ENCODE measurements at places on chromosomes 2 and 18. TPM values are rescaled to one million over a fixed set of nuclear protein-coding genes. Genes with fewer than 3 reads are reported as not detected.
A peak's percentile ranks its signal among the peaks of the same experiment; 100 is the strongest.

- peaks cover 20% of the 10 kb centered on the region for H3K27me3 ChIP-seq
- H3K4me1 ChIP-seq: peaks cover 3% of the 10 kb centered on the region
- no peak overlapping the region for H3K27ac ChIP-seq
Measured at GRCh38 chr18:31398191-31398590, 21.6 kb downstream of the DSG4 start.

DNA sequence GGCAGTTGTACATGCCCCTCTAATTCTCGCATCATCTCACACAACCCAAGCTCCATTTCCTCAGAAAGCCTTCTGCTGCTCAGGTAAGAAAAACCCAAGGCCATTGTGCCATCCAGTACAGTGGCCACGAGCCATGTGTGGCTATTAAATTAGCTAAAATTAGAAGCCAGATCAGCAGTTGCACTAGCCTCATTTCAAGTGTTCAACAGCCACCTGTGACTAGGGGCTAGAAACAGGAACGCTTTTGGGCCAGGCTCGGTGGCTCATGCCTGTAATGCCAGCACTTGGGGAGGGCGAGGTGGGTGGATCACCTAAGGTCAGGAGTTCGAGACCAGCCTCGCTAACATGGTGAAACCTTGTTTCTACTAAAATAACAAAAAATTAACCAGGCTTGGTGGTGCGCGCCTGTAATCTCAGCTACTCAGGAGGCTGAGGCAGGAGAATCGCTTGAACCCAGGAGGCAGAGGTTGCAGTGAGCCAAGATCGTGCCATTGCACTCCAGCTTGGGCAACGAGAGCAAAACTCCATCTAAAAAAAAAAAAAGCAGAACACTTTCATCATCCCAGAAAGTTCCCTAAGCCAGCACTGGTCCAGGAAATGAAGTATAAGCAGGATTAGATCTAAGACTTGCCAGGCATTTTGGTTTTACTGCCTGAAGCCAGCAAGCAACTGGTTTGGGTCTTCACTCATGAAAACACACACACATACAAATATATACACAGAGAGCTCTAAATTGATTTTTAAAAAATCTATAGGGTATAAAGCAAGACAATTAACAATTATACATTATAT lies 35.7 kb downstream of the ATP8B1 start:
- H3K4me3 ChIP-seq: no peak overlapping the region
- DNase-seq: no peak
- H3K27me3 ChIP-seq: no peaks in the 10 kb centered on the region

Gene CIDEA
- total RNA-seq: not detected

- H3K4me3 ChIP-seq: no peak overlapping the region
- DNase-seq: no peak
- H3K36me3 ChIP-seq: no peaks in the 10 kb centered on the region
- peaks cover 62% of the 10 kb centered on the region for H3K27me3 ChIP-seq
Measured at GRCh38 chr2:98123286-98123685, 36.3 kb downstream of the VWA3B start.

Gene IL1B
- total RNA-seq: not detected

- no peaks in the 10 kb centered on the region for H3K4me1 ChIP-seq
- H3K27ac ChIP-seq: no peak overlapping the region
- H3K27me3 ChIP-seq: peaks cover 22% of the 10 kb centered on the region
- H3K36me3 ChIP-seq: no peaks in the 10 kb centered on the region
Measured at GRCh38 chr2:184049566-184049965, 548.8 kb upstream of the ZNF804A start.

Gene GRHL1
- 0.31 TPM for total RNA-seq

- H3K36me3 ChIP-seq: no peaks in the 10 kb centered on the region
- H3K27ac ChIP-seq: no peak overlapping the region
- DNase-seq: no peak
Measured at GRCh38 chr2:167424221-167424620, 535.9 kb downstream of the XIRP2 start.

GRCh38 chr2:18396329-18397010 lies 164.0 kb downstream of the RDH14 start:
- DNase-seq: no peak
- no peak overlapping the region for H3K27ac ChIP-seq
- peaks cover 2% of the 10 kb centered on the region for H3K36me3 ChIP-seq
- H3K4me3 ChIP-seq: no peak overlapping the region
- no peaks in the 10 kb centered on the region for H3K27me3 ChIP-seq
- H3K4me1 ChIP-seq: no peaks in the 10 kb centered on the region

GRCh38 chr2:3517948-3518495 lies 1.3 kb downstream of the ADI1 start:
- no peaks in the 10 kb centered on the region for H3K27me3 ChIP-seq
- peak overlapping the region; percentile 90 for H3K27ac ChIP-seq
- peak overlapping the region; percentile 87 for H3K4me3 ChIP-seq
- H3K4me1 ChIP-seq: peaks cover 38% of the 10 kb centered on the region
- DNase-seq: no peak
- peaks cover 12% of the 10 kb centered on the region for H3K36me3 ChIP-seq

GRCh38 chr2:65649811-65650589 lies 217.6 kb upstream of the SPRED2 start:
- no peaks in the 10 kb centered on the region for H3K36me3 ChIP-seq
- no peak for DNase-seq
- peaks cover 3% of the 10 kb centered on the region for H3K27me3 ChIP-seq
- no peak overlapping the region for H3K27ac ChIP-seq

DNA sequence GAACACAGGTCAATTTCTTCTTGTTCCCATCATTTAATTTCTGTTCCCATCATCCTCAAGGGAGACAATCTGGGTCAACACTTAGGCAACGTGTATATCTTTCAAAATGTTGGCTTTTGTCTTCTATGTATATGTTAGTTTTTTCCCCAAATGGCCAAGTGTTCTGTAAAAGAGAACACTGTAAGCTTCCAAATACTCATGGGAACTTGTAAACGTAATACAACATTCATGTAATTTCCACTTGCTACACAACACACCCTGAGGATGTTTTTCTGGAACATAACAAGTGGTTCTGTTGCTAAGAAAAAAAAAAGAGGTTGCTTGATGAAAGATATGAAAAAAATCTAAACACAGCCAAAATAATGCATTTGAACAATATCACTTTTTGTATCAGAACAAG lies 149.1 kb downstream of the ATAD2B start:
- DNase-seq: no peak
- H3K27me3 ChIP-seq: no peaks in the 10 kb centered on the region
- H3K27ac ChIP-seq: no peak overlapping the region
- no peak overlapping the region for H3K4me3 ChIP-seq
- no peaks in the 10 kb centered on the region for H3K4me1 ChIP-seq
- peaks cover 10% of the 10 kb centered on the region for H3K36me3 ChIP-seq

Gene RTP5
- total RNA-seq: not detected

DNA sequence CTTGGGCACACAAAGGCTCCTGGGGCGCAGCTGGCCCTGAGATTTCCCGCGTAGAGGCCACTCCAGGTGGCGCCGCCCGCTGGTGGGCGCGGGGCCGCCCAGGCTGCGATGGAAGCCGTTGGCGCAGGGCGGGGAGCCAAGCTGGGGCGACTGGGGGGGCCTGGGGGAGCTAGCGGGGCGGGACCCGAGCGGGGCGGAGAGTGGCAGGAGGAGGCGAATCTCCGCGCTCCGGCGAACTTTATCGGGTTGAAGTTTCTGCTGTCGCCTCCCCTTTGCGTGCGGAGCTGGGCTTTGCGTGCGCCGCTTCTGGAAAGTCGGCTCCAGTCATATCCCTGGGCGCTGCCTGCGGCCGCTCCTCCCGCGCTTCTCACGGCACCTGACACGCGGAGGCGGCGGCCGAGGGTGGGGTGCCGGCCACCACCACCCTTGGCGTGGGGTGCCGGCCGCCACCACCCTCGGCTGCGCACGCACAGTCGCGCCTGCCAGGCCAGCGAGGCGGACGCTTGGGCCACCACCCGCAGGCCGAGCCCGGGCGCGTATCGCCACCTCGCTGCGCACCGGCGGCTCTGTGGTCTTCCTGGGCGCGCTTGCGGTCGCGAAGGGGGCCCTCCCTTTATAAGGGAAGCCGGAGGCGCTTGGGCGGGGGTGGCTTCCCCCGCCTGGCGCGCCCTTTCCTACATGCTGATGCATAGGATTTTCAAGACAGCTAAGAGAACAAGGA lies 919 bp upstream of the CYP1B1 start:
- peaks cover 34% of the 10 kb centered on the region for H3K4me1 ChIP-seq
- H3K27me3 ChIP-seq: no peaks in the 10 kb centered on the region
- peaks cover 13% of the 10 kb centered on the region for H3K36me3 ChIP-seq
- DNase-seq: peak; percentile 95
- H3K27ac ChIP-seq: peak overlapping the region; percentile 97

DNA sequence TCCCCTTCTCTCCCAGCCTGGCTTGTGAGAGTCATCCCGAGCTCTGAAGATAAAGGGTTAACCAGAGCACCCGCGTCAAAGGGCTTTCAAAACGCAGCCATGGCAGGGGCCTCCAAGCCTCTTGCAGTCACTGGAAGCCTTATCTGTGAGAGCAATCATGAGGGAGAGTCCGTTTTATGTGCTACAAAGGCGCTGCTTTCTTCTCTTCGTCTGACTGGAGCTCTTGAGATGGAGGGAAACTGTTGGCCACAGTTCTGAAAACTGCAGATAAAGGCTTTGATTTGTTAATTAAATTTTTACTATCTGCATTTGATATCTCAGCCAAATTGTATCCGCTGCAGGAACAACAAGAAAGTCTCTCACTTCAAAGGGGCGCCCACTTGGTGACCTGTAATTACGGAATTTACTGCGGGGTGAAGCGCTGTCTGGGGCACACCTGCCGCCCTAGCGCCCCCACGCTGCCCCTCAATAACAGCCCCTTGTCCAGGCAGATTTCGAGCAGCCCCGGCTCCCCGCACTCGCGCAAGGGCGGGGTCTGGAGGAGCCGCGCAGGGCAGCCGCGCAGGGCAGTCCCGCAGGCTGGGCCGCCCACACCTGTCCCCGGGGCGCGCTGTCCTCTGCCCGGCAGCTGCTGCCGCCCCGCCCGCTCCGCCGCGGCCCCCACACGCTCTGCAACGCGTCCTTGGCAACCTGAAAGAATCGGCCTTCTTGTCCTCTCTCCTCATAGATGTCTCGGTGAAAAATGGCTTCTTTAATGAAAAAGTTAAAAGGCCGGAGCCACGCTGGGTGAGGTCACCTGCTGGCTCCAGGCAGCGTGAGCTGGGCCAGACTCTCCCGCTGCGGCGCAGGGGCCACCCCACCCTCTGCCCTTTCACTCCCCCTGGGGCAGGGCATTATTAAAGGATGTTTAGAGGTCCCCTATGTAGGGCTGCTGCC lies 217.9 kb downstream of the VAPA start:
- no peak for DNase-seq
- H3K36me3 ChIP-seq: no peaks in the 10 kb centered on the region
- peaks cover 32% of the 10 kb centered on the region for H3K4me1 ChIP-seq
- peak overlapping the region; percentile 63 for H3K4me3 ChIP-seq
- H3K27ac ChIP-seq: no peak overlapping the region

Gene CGREF1
- 13.5 TPM for total RNA-seq

DNA sequence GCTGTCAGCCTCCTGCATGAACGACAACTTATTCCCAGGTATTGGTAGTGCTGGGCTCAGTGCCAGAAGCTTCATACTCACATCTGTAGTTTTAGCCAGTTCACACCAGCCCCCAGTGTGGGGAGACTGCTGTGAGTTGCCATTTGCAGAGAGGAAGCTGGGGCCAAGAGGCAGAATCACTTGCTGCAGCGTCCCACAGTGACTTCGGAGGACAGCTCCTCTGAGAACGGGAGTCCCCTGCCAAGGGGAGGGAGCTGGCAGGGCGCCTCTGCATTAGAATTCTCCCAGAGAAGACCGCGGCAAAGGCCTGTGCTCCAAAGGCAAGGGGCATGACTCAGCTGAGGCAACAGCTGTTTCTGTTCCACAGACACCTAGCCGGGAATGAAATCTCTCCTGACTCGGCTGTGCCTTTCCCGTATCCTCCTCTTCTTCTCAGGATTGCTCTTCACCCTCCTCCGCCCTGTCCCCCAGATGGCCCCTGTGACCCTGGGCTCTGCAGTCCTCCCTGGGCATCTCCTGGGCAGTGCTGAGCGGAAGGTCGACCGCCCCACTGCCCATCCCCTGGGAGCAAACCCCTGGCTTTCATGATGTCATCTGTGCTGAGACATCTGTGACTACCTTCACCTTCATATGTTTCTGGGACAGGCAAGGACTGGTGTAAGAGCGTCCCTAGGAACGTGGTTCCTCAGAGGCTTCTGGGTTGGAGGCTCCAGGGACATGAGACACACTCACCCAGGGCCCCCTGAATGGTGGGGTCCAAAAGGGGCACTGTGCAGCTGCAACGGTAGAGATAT lies 18.0 kb downstream of the MAL start:
- no peaks in the 10 kb centered on the region for H3K36me3 ChIP-seq
- peak; percentile 59 for DNase-seq
- H3K27me3 ChIP-seq: peaks cover 22% of the 10 kb centered on the region
- H3K27ac ChIP-seq: no peak overlapping the region
- peak overlapping the region; percentile 21 for H3K4me3 ChIP-seq

Gene SPP2
- total RNA-seq: not detected

GRCh38 chr18:8952769-8953760 lies 149.4 kb upstream of the NDUFV2 start:
- no peaks in the 10 kb centered on the region for H3K36me3 ChIP-seq
- H3K27ac ChIP-seq: peak overlapping the region; percentile 32
- no peaks in the 10 kb centered on the region for H3K27me3 ChIP-seq
- no peak overlapping the region for H3K4me3 ChIP-seq

DNA sequence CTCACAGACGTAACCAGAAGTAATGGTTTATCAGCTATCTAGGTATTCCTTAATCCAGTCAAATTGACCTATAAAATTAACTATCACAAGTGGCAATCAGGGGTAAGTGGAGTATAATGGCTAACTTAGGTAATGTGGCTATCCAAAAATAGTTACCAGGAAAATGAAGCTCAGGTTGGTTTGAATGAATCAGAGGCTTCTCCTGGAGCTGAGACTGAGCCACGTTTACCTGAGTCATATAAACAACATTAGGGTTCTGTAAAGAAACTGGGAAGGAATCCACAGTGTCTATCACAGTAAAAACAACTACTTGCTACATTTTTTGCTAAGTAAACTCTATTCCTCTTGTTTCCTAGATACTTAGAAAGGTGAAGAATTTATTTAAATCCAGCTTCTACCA lies 236.0 kb upstream of the SPHKAP start:
- H3K36me3 ChIP-seq: no peaks in the 10 kb centered on the region
- no peak overlapping the region for H3K4me3 ChIP-seq
- H3K4me1 ChIP-seq: no peaks in the 10 kb centered on the region
- no peak for DNase-seq
- H3K27me3 ChIP-seq: no peaks in the 10 kb centered on the region

GRCh38 chr18:21049306-21049705 lies 62.3 kb downstream of the ROCK1 start:
- no peak overlapping the region for H3K4me3 ChIP-seq
- no peak for DNase-seq
- peaks cover 64% of the 10 kb centered on the region for H3K4me1 ChIP-seq
- no peaks in the 10 kb centered on the region for H3K27me3 ChIP-seq
- H3K27ac ChIP-seq: peak overlapping the region; percentile 82

Gene CETN1
- not detected for total RNA-seq

GRCh38 chr18:41666231-41666630 lies 288.8 kb upstream of the PIK3C3 start:
- no peak overlapping the region for H3K27ac ChIP-seq
- no peak for DNase-seq
- H3K36me3 ChIP-seq: no peaks in the 10 kb centered on the region

Measured in chondrocyte (in vitro differentiated cells).